Activated T-cell treated with anti-CD3 and anti-CD28 coated beads, Interleukin-2, amount 50 U/mL, for 72 hours (primary cell): ENCODE measurements at places on chromosomes 2 and 18.

- no peaks in the 10 kb centered on the region for H3K27me3 ChIP-seq
- DNase-seq: no peak
- H3K36me3 ChIP-seq: no peaks in the 10 kb centered on the region
- no peak overlapping the region for H3K27ac ChIP-seq
- no peaks in the 10 kb centered on the region for H3K4me1 ChIP-seq
Measured at GRCh38 chr2:129379411-129379810, 600.1 kb upstream of the RAB6C start.

DNA sequence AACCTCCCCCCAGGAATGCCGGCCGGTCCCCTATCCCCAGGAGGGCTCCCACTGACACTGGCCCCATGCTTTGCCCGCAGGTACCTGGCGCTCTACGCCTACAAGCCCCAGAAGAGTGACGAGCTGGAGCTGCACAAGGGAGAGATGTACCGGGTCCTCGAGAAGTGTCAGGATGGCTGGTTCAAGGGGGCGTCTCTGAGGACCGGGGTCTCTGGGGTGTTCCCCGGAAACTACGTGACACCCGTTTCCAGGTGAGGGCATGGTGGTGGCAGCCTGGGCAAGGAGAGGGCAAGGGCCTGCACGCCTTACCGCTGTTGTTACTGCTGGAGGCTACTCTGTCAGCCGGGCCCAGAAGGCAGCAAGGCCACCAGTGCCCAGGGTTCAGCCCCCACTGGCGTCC, 181.3 kb downstream of the SEPTIN10 start:
- H3K36me3 ChIP-seq: no peaks in the 10 kb centered on the region
- no peaks in the 10 kb centered on the region for H3K4me1 ChIP-seq
- no peak overlapping the region for H3K4me3 ChIP-seq
- no peaks in the 10 kb centered on the region for H3K27me3 ChIP-seq

DNA sequence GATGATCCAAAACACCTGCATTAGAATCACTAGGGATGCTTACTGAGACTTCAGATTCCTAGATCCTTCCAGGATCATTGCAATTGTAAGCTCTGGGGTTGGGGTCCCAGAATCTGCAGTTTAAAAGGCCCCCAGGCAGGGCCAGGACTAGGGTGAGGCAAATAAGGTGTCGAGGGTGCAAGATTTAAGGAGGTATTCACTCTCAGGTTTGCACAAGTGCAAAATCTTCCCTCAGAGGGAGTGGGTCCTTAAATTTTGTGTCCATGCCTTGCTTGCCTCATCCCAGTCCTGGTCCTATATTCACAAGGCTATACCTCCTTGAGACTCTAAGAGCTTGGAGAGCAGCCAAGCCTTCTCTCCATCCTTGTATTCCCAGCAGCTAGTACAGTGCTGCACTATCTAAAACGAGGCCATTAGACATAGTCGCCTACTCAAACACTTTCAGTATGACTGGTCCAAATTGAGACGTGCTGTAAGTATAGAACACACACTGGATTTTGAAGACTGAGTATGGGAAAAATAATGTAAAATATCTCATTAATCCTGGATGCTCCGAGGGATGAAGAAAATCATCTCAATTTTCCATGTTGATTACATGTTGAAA, 31.6 kb upstream of the MREG start:
- no peaks in the 10 kb centered on the region for H3K27me3 ChIP-seq
- DNase-seq: no peak
- H3K27ac ChIP-seq: no peak overlapping the region
- no peaks in the 10 kb centered on the region for H3K4me1 ChIP-seq

DNA sequence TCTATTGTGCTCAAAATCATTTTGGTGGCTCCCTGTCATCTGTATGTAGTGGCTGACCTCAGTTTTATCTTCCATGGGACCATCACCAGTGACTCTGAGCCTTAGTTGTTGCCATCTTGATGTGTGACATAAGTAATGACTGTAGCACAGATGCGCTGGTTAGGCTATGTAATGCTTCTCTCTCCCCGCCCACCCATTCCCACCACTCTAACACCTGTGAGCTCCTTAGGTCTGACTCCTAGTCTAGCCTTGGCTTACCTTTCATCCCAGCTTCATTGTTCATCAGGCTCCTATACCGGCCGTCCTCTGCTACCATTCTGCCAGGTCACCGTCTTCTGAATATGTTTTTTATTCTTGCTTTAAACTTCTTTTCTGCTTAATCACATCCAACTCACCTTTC, 17.2 kb downstream of the MYO1B start:
- H3K27ac ChIP-seq: no peak overlapping the region
- no peak overlapping the region for H3K4me3 ChIP-seq
- peaks cover 15% of the 10 kb centered on the region for H3K4me1 ChIP-seq
- no peak for DNase-seq
- no peaks in the 10 kb centered on the region for H3K36me3 ChIP-seq
- H3K27me3 ChIP-seq: no peaks in the 10 kb centered on the region
